Activated B cell treated with CpG ODN at 0.5 μM for 24 hours (primary cell): ENCODE measurements at places on chromosomes 16 and 17.

DNA sequence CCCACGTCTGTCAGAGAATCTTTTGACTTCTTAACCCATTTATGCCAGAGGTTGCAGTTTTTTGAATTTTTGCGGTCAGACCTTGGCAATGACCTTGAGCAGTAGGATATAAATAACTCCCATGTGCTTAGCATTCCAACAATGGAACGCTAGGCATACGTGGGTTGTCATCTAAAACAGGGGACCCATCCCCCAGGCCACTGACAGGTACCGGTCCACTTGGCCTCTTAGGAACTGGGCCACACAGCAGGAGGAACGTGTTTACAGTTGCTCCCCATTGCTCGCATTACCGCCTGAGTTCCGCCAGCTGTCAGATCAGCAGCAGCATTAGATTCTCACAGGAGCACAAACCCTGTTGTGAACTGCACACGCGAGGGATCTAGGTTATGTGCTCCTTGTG, 76.8 kb upstream of the LGALS9 start:
- DNase-seq: no peak

- DNase-seq: no peak
These were observed 19.8 kb downstream of the MPG start for GRCh38 chr16:97822-98221.

DNA sequence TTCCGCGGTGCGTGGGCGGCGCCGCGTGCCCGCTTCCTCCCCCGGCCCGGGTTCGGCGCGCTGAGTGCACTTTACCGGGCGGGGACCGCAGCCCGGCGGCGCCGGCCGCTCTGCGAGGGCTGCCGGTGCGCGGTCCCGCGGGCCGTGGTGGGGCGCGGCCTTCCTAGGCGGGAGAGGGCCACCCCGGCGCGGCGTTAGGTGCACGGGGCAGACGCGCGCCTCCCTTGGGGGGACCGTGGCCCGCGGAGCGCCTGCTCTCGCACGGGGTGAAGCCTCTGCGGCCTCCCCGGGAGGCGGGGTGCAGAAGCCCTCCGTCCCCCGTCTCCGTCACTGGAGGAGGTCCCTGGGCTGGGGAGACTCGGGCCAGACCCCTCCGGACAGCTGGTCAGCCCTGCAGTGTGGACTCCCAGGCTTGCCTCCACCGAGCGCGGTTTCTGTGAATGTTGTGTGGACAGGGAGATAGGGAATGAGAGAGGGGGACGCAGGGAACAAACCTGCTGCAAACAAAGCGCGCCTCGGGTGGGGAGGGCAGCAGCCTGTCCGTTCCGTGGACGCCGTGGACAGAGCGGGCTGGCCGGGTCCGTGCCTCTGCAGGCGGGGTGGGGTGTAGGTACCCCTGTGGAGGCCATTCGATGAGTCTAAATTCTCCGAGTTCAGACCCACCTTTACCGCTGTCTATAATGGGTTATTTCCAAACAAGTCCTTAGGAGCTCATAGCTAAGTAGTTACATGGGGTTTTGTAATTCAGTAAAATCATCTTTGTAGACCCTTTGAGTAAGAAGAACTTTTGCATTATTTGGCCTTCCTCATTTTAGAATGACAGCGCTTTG, 721 bp downstream of the TBCD start:
- DNase-seq: no peak

DNA sequence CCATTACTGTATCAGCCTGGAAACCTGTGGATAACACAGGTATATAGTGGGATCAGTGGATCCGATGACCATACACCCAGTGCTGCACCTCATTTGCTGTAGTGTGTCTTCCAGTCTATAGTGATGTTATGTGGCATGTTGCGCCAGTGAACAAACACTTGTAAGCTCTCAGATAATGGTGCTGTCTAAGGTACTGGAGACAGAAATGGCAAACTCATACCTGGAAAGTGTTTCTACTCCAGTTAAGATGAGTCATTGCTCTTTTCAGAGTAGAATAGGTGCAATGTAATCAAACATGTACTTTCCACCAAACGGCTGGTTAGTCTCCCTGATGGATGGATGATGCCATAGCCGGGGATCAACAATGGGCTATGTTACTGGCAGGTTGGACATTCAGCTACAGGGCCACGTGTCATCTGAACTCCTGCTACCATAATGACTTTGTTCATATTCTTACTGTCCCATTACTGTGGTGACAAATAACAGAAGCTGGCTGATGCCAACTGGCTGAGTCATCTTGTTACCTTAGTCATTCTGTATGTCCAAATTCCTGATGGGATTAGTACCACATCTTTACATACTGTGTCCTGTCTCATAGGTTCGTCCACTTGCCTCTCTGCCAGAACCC, 6.3 kb downstream of the CCL11 start:
- DNase-seq: no peak

DNA sequence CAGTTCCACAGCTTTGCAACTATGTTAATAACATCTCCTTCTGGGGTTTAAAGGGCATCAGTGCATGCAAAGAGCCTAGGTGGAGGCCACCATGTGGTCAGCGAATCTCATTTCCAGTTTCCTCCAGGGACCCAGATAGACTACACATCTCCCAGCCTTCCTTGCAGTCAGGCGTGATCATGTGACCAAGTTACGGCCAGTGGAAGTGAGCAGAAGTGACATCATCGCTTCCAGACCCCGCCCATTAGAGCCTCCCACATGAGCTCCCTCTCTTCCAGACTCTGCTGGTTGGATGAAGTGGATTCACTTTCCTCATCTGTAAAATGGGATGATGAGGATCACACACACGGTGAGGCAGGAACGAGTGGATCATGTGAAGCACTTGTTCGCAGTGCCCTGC, 27.4 kb upstream of the KDM8 start:
- no peak for DNase-seq

- DNase-seq: no peak
These were observed 19.9 kb downstream of the PLEKHG4 start for GRCh38 chr16:67299269-67299668.

GRCh38 chr16:71966932-71967331, 33.3 kb downstream of the PKD1L3 start:
- DNase-seq: no peak

GRCh38 chr17:63652106-63652505, 29.9 kb downstream of the MAP3K3 start:
- no peak for DNase-seq

DNA sequence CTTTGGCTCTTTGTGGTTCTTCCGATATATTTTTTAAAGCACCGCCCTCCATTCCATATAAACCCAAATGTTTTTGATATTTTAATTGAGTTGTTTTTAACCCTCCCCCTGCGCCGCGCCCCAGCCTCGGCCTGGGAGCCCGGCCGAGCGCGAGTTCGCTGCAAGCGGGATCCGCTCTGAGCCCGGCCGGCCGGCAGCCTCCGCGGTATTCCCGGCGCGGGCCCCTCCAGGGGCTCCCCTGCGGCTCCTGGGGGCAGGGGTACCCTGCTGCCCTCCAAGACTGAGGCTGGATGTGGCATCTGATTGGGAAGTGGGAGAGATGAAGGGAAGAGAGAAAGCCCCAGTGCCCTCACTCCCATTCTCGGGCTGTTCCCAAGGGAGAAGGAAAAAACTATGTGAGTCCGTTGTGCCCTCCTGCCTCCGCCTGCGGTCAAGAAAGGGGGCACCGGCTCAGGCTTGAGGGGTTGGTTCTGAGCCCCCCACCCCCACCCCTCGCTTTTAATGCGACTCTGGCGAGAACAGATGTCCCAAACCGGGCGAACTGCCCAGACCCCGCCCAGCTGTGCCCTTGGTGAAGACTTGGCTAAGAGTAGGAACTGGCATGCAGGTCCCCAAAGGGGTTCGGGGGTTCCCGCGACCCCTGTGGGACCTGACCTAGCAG, 8.6 kb downstream of the NEUROD2 start:
- no peak for DNase-seq

- DNase-seq: no peak
These were observed 10.5 kb downstream of the OMG start for GRCh38 chr17:31286587-31286986.

GRCh38 chr16:30063893-30064728, 1.4 kb upstream of the ALDOA start:
- peak; percentile 56 for DNase-seq

DNA sequence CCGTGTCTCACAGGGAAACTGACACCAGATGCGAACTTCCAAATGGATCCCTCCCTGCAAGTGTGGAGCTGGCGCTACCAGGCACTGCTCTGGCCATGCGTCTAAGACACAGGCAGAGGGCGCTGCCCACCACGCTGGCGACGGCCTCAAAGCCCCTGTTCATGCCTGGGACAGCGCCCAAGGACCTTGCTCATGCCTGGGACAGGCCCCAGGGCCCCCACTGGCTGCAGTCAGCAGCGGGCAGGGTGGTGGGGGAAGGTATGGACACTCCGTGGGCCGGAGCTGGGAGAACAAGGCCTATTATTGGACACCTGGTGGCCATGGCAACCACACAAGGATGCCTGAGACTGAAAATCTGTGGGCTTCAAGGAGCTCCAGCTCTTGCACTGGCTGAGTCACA, 8.8 kb downstream of the ZG16B start:
- no peak for DNase-seq
